Stimulated activated CD4-positive, alpha-beta T cell treated with anti-CD3 and anti-CD28 coated beads, TNF-alpha, amount 100 ng/mL, for 1 hour (primary cell): ENCODE measurements at places on chromosomes 12 and 14.

DNA sequence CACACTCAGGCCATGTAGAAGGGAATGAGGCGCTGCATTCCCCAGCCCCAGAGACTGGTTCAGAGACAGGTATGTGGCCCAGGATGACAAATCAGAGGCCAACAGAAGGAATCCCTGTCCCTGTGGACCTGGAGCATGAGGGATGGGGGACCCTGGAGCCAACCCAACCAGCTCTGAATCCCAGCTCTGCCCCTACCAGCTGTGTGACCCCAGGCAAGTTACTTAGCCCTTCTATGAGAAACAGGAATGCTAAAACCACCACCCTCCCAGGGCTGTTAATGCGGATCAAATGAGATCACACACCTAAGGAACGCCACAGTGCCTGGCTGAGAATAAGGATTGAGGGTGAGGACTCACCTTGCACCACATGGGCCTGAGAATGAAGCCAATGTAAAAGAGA, 15.6 kb downstream of the ITPK1 start:
- no peak for DNase-seq

DNA sequence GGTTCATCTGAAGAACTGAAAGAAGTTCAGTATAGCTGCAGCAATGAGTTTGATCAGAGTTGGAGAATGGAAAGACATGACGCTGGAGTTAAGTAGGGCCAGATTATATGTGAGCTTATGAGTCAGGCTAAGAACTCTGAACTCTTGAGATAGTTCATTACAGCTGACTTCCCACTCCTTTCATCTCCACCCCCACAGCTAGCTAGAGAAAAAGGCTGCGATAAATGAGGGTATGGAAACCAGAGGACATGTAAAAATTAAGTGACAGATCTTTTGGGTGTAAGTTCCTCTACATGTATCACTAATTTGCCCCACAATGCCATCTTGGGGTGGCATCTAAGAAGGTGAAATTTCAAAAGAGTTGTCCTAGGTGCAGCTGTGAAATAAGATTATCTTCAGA, 28.6 kb downstream of the PYM1 start:
- DNase-seq = no peak

DNA sequence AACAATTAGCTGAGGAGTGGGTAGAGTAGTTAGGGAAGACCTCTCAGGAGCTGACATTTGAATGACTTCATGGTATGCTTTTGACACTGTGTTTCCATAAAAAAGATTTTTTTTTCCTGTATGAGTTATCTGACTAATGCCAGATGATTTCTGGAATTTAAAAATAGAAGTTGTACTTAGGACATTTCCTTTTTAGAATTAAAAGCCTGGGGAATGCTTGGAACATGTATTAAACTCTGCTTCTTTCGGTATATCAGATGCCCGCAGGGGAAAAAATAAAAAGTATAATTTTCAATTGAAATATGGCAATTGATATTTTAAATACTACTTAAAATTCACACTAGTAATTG, 41.1 kb downstream of the BRMS1L start:
- DNase-seq = no peak

GRCh38 chr12:9673404-9674225, 4.1 kb downstream of the CLEC2D start:
- DNase-seq = no peak

DNA sequence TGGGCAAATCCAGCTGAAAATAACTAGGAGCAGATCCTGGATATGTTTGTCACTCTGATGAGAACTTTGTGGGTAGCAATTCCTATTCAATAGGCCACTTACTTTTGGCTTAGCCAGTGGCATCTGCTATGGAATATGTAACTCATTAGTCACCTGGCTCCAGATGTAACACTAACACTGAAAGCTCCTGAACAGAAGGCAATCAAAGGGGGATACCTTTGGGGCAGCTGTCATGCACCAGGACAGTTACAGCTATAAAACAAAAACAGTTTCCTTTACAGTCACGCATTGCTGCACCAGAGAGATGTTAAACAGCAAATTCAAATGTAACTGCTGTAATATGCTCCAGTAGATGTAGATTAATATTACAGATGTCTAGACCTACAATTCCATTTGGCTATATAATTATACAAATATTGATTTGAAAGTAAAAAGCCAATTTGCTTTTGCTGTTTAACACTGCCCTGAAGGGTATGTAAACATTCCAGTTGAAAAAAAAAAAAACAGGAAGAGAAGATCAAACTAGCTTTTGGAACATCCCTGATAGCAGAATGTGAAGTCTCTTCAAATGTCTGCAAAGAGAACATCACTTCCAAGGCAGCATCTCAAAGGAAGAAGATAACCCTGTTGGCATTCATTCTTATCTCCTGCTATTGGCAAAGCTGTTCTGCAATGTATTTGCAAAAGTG, 18.4 kb downstream of the RACGAP1 start:
- DNase-seq = no peak

DNA sequence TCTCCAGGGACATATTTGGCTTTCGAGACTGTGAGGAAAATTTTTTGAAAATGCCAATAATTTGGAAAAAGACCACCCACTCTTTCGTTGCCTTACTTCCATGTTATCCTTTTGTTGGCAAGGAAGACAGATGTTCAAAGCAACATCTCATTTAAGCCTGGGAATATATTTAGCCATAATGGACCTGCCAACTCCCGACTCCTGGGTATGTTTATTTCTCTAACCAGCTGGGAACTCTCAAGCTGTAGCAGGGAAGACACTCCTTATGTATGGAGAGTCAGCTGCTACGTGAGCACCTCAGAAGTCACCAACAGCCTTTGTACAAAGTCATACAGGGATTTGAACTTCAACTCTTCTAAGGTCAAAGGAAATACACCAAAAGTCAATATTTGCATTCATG, 96.5 kb upstream of the DAAM1 start:
- no peak for DNase-seq

GRCh38 chr12:105897311-105897725, 241.4 kb downstream of the NUAK1 start:
- no peak for DNase-seq

GRCh38 chr12:96478011-96478410, 11.4 kb upstream of the CFAP54 start:
- no peak for DNase-seq

GRCh38 chr14:29097476-29097875, 330.9 kb downstream of the FOXG1 start:
- no peak for DNase-seq

- no peak for DNase-seq
Observed at GRCh38 chr12:17680220-17680619, 409.8 kb downstream of the RERGL start.

- DNase-seq = no peak
Observed at GRCh38 chr12:93348575-93349435, 28.9 kb upstream of the NUDT4 start.

GRCh38 chr12:16027002-16027401, 115.9 kb downstream of the DERA start:
- no peak for DNase-seq

- peak; percentile 27 for DNase-seq
Observed at GRCh38 chr12:104957719-104958000, 430 bp downstream of the SLC41A2 start.

DNA sequence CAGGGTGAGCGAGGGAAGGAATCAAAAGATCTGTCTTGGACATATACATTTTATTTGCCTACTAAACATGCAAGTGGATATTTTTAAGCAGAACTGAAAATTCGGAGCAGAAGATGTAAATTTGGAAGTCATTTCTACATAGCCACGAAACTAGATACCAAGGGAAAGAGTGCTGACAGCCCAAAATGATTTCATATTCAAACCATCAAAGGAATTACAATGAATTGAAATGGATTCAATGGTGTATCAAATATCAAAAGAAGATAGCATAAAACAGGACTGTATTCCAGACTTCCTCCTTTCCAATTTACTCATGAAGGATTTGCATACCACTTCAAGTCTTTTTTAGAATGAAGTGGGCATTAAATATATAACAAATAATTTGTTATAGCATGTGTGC, 313.5 kb upstream of the KITLG start:
- no peak for DNase-seq

- no peak for DNase-seq
Observed at GRCh38 chr12:94760786-94761185, 110.4 kb upstream of the TMCC3 start.

DNA sequence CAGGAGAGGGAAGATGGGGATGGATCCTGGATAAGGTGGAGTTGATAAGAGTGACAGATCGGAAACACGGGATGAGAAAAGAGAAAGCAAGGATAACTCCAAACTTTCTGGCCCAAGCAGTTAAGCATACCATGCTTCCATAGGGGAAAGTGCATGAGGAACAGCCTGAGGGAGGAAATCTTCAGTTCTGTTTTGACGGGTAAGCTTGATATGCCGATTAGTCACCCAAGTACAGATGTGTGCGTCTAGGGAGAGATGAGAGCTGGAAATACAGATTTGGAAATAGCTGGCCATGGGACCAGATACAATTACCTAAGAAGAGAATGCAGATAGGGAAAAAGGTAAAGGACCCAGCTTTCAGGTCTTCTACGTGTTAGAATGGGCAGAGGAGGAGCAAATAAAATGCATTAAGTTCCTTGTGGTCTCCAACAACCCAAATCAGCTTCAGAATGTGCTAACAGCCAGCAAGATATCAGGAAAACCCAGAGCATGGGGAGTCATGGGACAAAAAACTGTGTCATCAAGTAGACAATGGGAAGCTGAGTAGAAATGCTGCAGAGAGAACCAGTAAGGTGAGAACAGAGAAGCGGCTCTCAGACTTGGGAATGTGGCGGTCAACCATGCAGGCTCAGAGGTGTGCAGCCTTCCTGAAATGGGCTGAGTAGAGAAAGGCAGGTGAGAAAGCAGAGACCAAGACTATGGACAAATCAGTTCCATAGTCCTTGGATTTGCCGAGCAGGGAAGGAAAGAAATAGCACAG, 56.3 kb downstream of the PPP1R36 start:
- no peak for DNase-seq

- DNase-seq = no peak
Observed at GRCh38 chr12:132026796-132027500, 77.2 kb downstream of the EP400 start.

DNA sequence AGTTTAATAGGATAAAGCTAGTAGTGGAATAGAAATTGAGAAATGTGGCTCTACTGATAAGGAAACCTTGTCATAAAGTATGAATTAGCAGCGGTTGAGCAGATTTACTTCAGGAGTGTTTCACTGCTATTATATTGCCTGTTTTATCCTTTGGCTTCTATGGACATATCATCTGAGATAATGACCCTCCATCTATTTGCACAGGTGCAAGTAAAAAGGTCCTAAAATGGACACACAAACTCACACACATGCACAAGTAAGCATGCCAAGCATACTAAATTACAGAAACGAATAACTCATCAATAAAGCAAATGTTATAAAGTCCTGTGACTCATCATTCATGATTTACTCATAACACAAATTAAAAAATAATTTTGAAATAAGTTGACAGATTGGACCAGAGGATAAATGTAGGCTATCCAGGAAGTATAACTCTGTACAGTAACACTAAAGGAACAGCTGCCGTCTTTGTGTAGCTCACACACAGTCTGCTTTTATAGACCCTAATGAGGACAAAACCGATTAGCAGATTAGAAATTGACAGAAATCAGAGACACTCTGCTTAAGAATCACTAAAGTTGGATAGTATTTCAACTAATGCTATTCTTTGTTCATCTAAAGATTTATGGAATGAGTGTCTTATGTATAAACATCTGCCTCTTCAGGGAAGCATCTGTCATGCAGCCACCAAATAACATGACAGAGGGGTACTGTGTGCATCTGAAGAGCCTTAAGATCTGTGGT, 73.9 kb downstream of the SYT1 start:
- no peak for DNase-seq

DNA sequence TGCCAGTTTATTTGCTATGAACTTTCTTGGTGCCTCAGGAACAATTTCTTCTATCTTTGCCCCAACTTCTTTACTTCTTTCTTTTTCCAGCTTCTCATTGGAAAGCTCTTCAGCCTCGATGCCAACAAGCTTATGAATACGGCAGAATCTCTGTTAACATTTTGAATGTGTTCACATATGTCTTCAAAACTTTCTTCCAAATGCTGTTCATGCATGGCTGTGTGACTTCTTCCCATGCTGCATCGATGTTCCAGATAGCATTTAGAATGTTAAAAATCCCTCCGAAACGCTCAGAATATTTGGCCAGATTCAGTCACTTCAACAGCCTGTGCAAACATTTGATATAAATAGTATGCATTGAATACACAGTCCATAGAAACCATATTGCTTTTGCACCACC, 247.8 kb upstream of the ARID2 start:
- DNase-seq = no peak

DNA sequence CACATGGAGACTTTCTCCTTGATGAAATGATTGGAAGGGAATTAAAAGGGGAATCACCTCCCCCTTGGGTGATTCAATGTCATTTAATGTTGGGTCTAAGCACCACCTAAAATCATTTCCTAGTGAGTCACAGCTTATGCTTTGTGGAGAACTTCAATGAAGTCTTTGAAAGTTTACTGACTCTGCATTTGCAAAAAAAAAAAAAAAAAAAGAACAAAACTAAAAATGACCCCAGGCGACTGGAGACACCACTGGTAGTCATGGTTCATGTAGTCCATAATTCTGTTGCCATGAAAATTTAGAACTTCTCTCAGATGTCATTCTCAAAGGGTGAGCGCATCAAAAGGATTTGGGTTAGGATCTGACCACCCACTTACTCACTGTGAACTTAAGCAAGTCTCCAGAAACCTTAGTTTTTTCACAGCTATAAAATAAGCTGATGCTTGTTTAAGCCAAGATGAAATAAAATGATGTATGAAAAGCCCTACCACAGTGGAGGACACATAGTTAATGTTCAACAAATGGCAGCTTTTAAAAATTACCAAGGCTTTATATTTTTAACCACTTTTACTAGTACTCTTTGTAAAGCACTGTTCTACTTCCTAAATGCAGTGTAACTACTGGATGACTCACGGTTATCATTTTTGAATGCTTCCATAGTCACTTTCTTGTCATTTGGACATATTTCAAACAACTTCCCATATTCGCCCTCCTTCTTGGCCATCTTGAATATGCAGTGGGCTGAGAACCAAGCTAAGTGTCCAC, 18.1 kb upstream of the KSR2 start:
- DNase-seq = no peak

DNA sequence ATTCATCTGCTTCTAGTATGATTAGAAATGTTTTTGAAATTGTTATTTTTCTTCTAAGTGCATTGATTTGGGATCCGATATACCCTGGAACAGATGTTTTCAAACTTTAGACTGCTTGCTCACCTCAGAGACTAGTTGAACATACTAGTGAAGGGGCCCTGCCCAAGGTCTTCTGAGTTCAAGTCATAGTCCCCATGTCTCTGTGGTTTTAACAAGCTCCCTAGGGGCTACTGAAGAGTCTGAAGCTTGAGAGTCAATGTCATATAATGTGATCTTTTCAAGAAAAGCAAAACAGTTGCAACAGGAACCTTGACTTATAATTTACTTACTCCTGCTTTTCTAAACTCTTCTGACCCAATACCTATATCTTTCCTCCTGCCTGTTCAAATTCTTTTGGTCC, 7.5 kb upstream of the UBE2N start:
- DNase-seq = no peak
